Activated CD8-positive, alpha-beta memory T cell treated with anti-CD3 and anti-CD28 coated beads for 36 hours (primary cell): ENCODE measurements at places on chromosomes 6 and 20. TPM values are rescaled to one million over a fixed set of nuclear protein-coding genes. Genes with fewer than 3 reads are reported as not detected.

DZANK1 gene
- total RNA-seq = 2.5 TPM

JPH2 gene
- not detected for total RNA-seq

BTN1A1 gene
- total RNA-seq = not detected

ADAM33 gene
- not detected for total RNA-seq

KIF25 gene
- total RNA-seq = not detected

WFDC12 gene
- not detected for total RNA-seq

EPPIN gene
- total RNA-seq = not detected

DDO gene
- not detected for total RNA-seq

RAET1L gene
- total RNA-seq = not detected

DST gene
- 1.7 TPM for total RNA-seq

MPIG6B gene
- total RNA-seq = not detected

MUC22 gene
- total RNA-seq = not detected

C20orf141 gene
- total RNA-seq = not detected

NKX2-2 gene
- total RNA-seq = not detected

SLC35B3 gene
- total RNA-seq = 9.9 TPM

ADGB gene
- 0.52 TPM for total RNA-seq
